ENCODE measurements at places on chromosomes 5 and 9.

GRCh38 chr5:94885931-94886330, 267.5 kb downstream of the SLF1 start:
- DNase-seq = no peak

DNA sequence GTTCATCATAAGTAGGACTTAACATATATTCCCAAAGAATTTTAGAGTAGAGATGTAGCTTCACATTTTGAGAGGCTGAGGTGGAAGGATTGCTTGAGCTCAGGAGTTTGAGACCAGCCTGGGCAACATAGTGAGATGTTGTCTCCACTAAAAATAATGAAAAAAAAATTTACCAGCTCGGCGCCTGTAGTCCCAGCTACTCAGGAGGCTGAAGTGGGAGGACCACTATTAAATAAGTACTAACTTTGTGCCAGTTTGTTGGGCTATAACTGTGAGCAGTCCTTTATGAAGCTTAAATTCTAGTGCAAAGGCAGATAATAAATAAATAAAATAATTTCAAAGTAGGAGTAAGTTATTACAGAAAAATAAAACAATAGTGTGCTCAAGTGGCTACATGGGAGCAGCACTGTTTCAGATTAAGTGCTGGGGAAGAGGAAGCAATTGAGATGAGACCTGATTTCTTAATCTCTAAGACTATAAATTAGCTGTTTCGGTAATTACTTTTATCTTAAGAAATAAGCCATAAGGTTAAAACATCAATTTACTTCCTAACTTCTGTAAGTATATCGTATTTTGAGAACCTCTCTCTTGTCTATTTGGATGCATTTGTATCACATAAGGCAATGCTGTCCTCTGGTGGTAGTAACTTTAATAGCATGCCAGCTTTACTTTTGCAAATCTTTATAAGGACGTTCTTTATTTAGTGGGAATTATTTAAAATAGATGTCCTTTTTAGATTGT, 98.9 kb downstream of the CSNK1G3 start:
- peak; percentile 38 for DNase-seq

GRCh38 chr9:112006361-112007020, 109.9 kb downstream of the UGCG start:
- no peak for DNase-seq

- no peak for DNase-seq
Measured at GRCh38 chr5:97044052-97044451, 98.4 kb downstream of the LIX1 start.

GRCh38 chr9:92696619-92697018, 26.7 kb upstream of the IPPK start:
- no peak for DNase-seq

DNA sequence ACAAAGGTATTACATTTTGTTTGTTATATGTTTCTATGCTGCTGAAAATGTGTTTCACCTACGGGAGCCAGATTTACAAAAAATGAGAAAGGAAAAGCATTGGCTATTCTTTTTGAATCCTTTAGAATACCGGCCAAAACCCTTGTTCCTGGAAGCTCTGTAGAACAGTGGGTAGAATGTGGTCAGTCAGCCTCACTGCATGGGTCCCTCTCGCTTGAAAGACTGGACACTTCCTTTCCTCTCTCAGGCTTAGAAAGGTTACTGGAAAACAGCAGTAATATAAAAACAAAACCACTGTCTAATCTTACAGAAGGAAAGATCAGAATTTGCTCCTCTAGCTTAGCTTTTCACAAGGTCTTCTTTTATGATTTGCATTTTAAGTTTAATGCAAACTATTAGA, 45.1 kb downstream of the OSTF1 start:
- DNase-seq = no peak

DNA sequence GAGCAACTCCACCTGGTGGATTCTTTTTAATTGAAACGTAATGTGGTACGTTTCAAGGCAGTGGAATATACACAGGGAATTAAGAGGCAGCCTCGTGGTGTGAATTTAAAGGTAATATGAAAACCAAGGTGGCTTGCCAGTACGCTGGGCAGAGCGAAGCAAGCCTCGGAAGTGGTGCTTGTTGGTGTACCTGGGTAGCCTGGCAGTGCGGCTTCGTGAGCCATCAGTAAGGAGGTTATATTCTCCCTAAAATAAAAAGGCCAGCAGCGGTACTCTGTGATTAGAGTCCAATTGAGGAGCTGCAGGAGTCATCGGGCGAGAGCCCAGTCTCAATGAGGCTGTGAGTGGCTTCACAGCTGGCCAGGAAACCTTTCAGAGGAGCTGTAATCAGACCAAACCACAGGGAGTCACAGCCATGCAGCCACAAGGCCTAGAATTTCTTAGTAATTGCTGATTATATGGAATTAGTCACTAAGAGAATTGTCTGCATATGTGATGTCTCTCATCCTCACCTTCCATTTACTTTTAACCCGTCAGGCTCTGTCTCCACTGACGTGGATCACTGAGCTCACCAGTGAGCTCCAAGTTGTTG, 57.7 kb downstream of the DCP2 start:
- DNase-seq = peak; percentile 36

DNA sequence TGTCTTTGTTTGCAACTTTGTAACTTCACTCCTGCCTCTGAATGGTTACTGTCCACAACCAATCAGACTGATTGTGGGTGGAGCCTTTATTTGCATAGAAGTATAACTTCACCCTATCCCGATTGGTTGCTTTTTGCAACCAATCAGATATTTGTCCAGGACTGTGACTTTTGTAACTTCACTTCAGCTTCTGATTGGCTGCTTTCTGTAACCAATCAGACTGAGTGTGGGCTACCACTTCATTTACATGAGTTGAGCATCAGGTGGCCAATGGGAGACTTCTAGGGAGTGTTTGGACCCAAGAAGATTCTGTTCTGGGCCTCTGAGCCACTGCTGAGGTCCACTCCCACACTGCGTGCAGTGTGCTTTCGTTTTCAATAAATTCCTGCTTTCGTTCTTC, 1810.7 kb upstream of the CDH6 start:
- DNase-seq = no peak

- DNase-seq = no peak
Measured at GRCh38 chr9:14281136-14281795, 32.7 kb downstream of the NFIB start.

- no peak for DNase-seq
Measured at GRCh38 chr9:20507431-20507830, 114.9 kb downstream of the MLLT3 start.

All from spinal cord (tissue), 10 donors.